ENCODE measurements at places on chromosomes 12 and 14. TPM values are rescaled to one million over a fixed set of nuclear protein-coding genes. Genes with fewer than 3 reads are reported as not detected.

DNA sequence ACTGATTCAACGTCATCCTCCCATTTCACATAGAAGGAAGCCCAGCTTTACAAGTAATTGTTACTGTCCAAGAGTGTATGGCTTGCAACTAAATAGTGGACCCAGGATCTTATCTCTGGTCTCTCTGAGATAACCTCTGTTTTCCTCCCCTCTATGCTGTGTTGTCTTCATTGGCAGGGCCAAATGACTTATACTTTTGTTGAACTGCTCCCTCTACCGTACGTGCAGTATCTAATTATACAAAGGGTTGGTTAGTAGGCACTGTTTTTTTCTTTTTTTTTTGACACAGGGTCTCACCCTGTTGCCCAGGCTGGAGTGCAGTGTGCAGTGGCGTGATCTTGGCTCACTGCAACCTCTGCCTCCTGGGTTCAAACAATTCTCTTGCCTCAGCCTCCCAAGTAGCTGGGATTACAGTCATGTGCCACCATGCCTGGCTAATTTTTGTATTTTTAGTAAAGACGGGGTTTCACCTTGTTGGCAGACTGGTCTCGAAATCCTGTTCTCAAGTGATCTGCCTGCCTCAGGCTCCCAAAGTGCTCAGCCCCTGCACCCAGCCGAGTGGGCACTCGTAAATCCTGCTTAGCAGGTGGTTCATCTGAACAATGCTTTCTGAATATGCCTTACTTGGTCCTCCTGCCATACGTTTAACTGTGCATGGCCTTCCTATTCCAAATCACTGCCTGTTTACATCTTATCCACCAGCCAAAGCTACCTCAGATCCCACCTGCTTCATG is 162.1 kb downstream of the ADCK1 start:
- DNase-seq = no peak

BDKRB2 gene
- 1.2 TPM for total RNA-seq

DNA sequence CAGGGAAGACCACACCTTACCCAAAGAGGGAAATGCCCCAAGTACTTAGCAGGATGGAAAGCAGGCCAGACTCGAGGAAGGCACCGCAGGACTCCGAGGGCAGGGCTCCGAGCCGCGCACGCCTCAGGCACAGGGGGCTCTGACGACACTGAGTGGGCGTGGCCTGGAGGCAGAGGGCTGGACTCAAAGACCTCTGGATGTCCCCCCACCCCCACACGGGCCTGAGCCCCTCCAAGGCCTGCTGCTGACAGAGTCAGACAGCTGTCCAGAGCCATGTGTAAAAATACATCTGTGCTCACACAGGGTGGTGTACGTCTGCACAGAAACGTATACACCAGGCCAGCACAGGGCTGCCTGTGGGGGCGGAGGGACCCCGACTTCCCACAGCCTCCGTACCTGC is 1.4 kb downstream of the AKT1 start:
- peak; percentile 78 for DNase-seq

HNF1A gene
- not detected for total RNA-seq

DNA sequence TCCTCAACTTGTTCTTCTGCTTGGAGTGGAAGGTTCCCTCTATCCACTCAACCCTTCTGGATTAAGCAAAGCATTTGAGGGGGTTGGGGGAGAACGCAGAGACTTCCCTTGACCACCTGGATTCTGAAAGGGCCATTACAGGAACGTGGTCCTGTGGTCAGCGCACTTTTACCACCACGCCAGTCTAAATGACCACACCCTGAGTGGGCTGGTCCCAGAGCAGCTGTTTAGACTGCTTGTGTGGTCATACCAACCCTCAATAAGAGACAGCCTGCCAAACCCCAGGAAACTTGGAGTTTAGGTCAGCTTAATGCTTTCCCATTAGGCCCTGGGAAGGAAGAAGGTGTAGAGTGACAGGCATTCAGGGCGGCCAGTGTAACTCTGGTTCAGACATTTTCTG is 165.5 kb upstream of the ATP2B1 start:
- peak; percentile 44 for DNase-seq

Measured in Right ventricle myocardium superior (tissue), 1 donor.